Activated T-helper 17 cell treated with anti-CD3 and anti-CD28 coated beads, Interleukin-2, amount 50 U/mL, for 72 hours (primary cell): ENCODE measurements at places on chromosomes 12 and 14.

GRCh38 chr14:104826861-104827176, 25.9 kb downstream of the ZBTB42 start:
- ATAC-seq: no peak

DNA sequence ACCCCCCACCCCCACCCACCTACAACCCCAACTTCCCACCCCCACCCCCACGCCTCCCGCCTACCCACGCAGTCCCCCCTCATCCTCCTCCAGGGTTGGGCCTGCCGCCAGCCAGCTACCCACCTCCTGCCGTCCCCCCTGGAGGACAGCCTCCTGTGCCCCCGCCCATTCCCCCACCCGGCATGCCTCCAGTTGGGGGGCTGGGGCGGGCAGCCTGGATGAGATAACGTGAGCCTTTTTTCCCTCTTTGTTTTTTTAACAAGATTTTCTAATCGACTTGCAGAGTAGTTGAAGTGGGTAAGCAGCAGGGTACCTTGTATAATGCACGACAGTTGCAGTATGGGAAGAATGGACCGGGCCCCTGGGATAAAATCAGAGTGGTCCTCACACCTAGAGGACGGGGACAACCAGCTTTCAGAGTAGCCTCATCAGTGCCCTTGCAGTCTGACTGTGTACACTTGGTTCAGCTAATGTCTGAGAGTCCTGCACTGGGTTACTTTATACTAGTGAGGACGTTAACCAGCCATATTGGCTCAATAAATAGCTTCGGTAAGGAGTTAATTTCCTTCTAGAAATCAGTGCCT, 29.4 kb downstream of the CCNK start:
- no peak for ATAC-seq

- ATAC-seq: no peak
Observed at GRCh38 chr12:6839482-6840201, 1.1 kb upstream of the GNB3 start.

DNA sequence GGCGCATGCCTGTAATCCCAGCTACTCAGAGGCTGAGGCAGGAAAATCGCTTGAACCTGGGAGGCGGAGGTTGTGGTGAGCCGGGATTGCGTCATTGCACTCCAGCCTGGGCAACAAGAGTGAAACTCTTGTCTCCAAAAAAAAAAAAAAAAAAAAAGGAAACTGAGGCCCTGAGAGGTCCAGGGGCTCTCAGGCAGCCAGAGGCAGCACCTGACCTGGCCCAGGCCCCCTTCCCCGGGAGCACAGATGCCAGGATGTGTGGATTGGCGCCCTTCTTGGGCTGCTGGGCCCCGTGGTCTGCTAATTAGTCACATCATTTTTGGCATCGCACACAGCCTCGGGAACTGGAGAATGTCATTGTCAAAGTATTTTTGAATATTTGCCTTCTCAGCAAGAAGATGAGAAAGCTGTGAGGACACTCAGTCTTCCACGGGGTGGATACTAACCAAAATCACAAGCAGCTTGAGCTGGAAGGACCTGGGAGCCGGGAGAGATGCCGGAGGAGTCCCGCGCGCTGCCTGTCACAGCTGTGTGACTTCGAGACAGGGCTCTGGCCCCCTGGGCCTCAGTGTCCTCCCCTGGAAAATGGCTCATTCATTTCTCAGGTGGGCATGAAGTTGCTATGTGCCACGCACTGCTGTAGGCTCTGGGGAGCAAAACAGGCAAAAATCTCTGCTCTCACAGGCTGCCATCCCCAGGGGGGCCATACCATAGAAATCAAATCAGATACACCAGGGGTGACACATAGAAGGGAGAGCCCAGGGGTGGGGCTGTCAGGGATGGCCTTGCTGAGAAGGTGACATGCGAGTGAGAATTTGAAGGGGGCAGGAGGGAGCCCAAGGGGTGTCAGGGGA, 12.5 kb upstream of the RCOR1 start:
- ATAC-seq: no peak

DNA sequence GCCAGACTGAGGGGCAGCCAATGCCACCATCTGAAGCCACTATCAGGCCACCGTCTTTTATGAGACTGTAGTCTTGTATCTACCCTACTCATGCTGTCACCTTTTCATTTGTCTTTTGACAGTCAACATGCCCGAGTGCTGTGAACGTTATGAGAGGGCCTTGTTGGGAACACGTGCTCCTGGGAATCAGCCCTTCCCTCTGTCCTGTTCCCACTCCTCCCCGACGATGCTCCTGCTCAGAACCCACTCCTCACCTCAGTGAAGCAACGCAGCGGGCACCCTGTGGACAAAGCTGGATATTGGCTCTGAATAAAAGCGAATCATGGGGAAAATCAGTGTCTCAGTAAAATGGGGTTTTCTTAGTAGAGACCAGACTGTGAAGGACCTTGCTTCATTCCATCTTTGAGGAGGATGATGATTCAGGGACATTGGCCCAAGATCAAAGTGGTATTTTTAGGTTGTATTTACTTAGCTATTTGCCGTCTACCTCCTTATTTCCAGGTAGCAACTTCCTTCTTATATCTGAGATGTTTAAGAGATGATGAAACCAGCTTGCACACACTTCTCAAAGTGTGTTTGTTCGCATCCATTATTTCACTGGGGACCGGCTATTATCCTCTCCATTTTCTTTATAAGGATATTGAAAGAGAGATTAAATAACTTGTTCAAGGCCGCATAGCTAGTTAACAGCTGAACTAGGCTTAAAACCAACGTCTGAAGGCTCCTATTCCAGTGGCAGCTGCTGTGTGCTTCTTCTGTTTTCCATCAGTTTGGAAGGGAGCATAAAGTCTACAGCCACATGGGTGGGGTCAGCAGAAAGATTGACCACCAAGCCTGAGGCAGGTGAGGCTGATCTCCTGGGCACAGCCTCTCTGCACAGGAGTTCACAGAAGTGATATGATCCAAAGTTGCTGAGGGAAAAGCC, 43.9 kb upstream of the CTDSP2 start:
- ATAC-seq: no peak

DNA sequence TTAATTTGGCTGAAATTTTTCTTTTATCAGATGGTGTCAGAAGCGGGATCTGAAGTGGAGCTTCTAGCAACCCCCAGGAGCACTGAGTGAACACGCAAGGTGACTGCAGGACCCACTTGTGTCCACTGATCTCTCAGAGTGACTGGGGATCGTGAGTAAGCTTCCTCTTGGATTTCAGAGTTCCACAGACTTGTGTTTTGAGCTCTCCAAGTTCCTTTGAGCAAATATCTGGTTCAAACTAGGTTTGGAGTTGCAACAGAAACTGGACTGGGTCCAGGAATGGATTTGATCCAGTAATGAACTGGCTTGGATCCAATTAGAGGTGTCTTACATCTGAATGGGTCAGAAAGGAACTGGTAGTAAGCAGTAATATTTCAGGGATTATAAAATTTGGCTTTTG, 24.7 kb upstream of the B4GALNT1 start:
- ATAC-seq: no peak

DNA sequence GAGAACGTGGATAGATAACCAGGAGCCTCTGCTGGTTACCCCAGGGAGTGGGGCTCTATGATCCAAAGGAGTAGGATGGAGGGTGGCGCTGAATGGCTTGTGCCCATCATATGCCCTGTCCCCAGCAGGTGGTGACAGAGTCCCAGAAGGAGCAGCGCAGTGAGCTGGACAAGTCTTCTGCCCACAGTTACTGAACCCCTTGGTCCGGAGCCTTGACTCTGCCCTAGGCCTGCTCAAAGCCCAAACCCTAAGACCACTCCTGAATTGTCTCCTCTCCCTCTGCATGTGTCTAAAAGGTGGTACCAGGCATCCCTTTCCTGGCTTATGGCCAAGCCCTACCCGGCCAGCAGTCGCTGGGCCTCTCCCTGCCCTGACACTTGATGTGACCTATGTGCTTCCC, 3.2 kb downstream of the PRPH start:
- ATAC-seq: no peak

DNA sequence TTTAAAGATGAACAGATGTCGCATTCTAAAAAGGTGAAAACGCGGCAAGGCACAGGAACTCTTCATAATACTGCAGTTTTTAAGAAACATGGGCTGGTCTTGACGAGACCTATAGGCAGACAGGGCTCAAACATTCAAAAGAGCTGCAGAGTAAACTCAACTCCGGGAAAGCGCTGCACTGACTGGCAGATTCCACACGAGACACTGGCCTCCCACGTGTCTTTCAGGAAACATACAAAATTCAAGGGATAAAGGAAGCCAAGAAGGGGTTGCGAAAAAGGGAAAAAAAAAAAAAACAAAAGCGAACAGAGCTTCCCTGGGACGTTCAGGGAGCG, 614 bp upstream of the ARF6 start:
- peak; percentile 10 for ATAC-seq

GRCh38 chr14:75297411-75298040, 18.9 kb downstream of the FOS start:
- no peak for ATAC-seq

DNA sequence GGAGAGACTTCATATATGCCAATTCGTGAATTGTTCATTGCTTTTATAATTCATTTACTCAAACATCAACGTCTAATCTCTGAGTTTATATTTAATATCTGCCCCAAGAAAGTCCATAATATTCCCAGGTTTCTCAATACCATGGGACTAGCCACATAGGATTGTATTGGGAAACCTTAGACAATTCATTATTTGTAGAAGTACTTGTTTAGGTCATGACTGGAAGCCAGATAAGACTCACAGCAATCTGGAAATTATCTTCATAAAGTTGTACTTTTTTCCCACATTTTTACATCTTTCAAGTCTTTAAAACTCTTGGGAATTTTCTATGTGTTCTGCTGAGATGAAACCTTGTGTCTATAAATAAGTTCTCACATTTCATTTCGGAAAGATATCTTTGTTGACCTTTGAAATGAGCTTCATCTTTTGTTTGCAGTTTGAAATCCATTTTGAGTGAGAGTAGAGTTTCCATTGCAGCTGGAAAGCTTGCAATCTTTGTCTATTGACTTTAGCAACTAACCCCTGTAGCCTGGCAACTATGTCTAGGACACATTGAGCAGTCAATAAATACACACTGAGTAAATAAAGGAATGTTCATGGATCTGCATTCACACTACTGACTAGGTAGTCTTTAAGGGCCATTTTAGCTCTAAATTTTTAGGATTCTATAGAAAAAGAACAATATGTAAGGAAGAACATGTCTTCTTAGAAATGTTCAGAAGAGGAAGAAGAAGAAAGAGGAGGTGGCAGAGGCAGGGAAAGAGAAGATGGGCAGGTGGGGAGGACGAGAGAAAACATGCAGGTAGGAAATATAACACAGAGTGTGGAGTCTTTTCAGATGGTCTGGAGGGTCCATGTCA, 154.4 kb downstream of the LRIG3 start:
- no peak for ATAC-seq

- no peak for ATAC-seq
Observed at GRCh38 chr12:97575403-97576193, 113.0 kb downstream of the RMST start.

DNA sequence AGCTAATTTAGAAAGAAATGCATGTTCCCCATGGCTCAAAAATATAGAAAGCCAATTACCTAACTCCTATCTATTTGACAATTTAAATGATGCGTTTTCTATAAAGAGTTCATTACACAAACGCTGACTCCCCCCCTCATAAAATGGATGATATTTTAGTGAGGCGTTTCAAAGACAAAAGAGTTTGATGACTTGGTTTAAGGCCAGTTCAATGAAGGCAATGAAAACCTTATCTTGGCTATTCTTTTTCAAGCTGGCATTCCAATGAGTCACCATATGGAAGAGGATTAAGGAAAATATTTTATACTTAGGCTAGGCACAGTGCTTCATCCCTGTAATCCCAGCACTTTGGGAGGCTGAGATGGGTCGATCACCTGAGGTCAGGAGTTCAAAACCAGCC, 62.7 kb downstream of the HMGA2 start:
- no peak for ATAC-seq

DNA sequence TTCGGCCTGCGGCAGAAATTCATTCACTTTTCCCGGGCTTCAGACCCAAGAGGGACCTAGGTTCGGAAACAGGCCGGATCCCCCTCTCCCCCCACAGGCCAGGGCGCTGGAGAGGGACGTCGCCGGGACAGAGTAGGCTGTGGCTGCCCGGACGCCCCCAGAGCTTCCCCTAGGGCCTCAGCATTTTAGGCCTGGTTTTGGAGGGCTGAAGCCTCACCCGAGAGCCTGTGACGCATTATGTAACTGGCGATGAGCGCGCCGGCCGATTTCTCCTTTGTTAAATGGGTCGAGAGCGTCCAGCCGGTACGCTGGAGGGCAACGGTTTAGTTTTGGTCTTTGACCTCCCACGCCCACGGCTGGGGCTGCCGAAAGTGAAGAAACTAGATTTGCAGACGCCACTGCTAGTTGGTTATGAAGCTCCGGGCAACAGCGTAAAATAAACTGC, 657 bp downstream of the PEBP1 start:
- ATAC-seq: peak; percentile 43

GRCh38 chr12:30792648-30793499, 38.1 kb upstream of the CAPRIN2 start:
- no peak for ATAC-seq

GRCh38 chr12:95181103-95181502, 36.2 kb downstream of the FGD6 start:
- no peak for ATAC-seq

- ATAC-seq: peak; percentile 51
Observed at GRCh38 chr14:59428581-59429012, 36.6 kb downstream of the GPR135 start.

DNA sequence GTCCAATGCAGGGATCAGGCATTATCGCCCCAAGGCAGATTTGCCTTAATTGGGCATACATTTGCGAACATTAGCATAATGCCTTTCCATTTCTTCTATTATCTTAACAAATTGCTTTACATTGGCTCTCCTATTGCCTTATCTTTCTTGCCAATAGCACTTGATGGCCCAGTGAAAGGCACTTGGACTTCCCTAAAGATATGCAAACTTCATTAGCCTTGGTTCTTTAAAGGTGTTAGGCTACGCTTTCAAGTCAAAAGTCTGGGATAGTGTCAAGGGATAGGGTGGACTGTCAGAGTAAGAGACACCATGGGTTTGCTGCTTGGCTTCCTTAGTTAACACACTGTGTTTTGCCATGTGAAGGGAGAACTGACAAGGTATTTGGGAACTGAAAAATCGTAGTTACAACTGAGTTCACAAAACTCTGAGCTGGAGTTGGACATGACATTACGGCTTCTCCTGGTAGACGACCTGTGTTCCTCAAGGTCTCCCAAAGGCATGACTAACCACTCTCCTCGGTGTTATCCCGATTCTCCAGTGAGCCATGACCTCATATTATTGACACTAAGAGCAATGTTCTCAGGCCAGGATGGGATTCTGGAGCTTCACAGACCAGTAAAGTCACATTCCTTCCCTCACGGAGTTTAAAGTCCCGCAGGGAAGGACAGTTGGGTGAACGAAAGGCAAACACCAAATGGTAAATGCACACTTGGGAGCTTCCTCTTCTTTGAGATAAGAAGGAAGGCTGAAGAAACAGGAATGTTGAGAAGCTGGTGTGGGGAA, 65.2 kb downstream of the TBC1D30 start:
- no peak for ATAC-seq
